ENCODE measurements at places on chromosomes 12 and 14.

DNA sequence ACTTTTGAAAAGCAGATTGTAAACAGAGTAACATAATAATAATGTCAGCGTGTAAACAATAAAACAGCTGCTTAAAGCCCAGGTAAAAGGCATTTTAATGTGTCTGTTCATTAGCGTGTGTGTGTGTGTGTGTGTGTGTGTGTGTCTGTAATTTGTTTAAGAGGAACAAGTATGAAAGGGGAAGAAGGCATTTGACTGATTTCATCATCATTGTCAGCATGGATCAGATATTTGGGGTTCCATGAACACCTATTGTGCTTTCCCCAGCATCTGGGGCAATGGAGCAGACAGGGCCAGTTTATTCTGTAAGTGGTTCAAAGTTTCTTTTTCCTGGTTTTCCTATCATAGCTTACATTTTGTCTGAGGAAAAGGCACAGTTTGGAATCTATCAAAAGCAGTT is 28.9 kb downstream of the SLC25A21 start:
- no peak for DNase-seq

DNA sequence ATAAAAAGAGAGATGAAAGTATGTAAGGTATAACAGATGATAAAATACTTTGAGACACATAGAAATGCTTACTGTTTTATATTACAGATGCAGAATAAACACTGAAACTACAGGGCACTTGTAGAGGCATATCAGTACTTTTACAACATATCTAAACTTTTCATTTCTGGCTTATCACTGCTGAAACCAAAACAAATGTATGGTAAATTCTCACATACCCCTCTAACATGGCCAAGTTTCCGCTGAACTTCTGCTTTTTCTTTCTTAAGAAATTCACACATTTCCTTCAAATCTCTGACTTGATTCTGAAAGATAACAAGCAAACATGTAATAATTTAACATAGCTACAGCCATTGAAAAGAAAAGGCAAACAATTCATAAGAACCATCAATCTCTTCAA is 33.3 kb upstream of the C12orf50 start:
- DNase-seq, result no peak

- DNase-seq, result peak; percentile 59
Observed at GRCh38 chr12:68613209-68613904, 2.7 kb downstream of the RAP1B start.

DNA sequence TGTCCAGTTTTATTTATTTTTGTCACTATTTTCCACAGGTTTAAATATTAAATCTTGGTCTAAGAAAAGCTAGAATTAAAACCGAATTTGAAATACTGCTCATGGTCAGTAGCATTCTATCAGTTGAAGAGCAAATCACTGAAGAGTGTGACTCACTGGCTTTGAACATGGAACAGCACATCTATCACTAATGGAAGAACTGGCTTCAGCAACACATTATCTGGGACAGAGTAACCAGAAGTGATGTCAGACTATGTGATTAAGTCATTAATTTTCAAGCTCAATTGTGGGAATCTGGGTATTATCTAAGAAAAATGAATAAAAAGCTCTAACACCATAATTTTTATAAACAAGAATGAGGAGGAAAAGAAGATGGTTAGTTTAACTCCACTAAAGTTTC is 527.5 kb downstream of the TMTC2 start:
- no peak for DNase-seq

GRCh38 chr12:113174461-113175384 is 10.6 kb downstream of the DDX54 start:
- peak; percentile 79 for DNase-seq

GRCh38 chr14:105315211-105315721 is 718 bp downstream of the PACS2 start:
- DNase-seq, result peak; percentile 60

DNA sequence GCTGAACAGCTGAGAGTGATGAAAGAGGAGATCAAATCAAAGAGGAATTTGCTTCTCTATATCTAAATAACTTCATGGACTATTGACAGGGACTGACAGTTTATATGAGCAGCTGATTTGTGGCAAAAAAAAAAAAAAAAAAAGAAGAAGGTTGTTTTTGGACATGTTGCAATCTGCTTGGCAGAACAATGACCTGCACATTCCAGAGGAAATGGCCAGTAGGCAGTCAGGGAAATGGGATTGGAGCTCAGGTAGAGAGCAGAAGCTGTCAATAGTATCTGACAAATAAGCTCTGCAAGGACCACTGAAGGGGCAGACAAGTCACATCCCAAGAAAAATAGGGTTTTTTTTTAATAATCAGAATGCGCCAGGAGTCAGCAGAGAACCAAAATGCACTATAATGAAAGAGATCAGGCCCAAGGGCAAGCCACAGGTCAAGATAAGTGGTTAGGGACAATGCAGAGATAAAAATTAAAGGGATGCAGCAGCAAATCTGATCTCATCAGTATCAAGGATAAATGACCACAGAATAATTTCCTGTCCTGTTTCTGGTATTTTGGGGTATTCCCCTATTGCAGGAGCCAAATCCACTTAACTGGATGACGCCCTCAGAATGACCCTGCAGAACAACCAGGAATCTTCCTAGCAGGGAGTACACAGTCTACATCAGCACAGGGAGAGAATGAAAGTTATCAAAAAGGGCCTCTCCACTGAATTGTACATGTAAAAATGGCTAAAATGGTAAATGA is 22.6 kb upstream of the DUSP16 start:
- DNase-seq, result no peak

- DNase-seq, result no peak
Observed at GRCh38 chr12:64125913-64126312, 96.2 kb downstream of the KICS2 start.

- peak; percentile 70 for DNase-seq
Observed at GRCh38 chr12:107092669-107093416, 506 bp downstream of the CRY1 start.

GRCh38 chr12:77225373-77225772 is 160.0 kb upstream of the E2F7 start:
- no peak for DNase-seq

DNA sequence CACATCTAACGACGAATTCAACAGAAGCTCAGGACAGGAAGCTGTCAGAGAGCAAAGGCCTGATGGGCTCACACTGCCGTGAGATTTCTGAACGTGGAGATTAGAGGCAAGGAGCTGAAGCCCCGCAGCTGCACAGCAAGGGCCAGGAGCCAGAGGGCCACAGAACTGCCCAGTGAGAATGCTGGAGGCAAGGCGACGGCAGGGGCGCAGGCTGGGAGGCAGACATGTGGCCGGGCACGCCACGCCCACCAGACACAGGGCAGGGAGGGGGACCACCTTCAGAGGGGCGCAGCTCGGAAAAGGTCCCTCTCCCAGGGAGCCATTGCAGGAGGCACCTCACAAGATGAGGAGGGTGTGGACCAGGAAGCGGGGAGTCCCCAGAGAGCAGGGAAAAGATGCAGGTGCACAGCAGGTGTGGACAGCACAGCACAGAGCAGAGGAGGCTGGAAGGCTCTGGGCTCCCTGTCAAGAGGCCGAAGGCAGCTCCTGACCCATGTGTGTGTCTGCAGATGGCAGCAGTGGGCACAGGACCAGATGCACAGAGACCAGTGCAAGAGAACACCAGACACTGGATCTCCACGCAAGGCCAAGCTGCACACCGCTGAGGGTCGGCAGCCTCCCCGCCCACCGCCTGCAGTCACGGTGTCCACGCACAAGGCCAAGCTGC is 23.0 kb downstream of the BTBD6 start:
- no peak for DNase-seq

- DNase-seq, result no peak
Observed at GRCh38 chr14:55747186-55747585, 167.2 kb downstream of the KTN1 start.

GRCh38 chr12:31582155-31582554 is 8.8 kb downstream of the DENND5B start:
- no peak for DNase-seq

DNA sequence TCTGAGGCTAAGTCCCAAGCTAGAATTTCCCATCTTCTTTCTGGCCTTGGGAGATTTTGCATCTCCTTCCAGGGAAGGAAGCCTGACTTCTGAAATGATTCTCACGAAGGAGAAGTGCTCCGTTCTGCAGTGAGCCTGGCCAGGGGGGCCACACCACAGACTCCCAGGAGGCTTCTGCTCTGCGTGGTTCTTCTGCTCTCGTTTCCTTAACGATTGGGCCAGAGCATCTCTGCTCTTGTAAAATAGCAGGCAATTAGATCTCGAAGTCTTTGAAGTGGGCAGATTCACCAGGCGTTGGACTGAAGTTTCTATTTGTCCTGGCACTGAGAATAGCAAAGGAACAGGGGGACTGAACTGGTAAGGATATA is 6.7 kb upstream of the BATF start:
- no peak for DNase-seq

DNA sequence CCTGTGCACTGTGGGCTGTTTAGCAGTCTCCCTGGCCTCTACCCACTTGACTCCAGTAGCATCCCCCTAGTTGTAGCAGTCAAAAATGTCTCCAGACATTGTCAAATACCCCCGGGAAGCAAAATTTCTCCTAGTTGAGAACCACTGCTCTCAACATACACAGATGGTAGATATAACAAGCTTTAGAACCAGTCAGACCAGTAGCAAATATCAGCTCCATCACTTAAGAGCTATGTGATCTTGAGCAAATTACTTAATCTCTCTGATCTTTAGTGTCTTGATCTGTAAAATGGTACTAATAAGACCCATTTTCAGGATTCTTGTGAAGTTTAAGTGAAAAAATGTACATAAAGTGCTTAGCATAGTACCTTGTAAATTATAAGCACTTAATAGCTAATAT is 96.2 kb downstream of the DUSP6 start:
- no peak for DNase-seq

- no peak for DNase-seq
Observed at GRCh38 chr12:89528434-89528833, 2.6 kb upstream of the POC1B start.

DNA sequence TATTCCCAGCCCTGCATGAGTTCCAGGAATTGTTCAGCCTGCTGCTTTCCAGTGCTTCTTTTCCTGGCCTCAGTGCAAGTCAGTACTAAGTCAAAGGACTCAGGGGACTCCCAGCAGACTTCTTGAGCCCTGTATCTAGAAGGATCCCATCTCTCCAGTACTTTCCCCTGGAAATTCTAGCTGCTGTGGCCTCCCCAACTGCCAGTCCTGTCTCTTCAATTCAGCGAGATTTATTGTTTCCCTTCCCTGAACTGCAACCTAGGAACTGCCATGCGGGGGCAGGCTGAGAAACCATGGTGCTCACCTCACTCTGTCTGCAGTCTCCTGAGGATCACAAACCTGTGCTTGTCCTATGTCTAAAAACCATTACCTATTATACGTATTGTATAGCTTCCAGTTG is 31.8 kb downstream of the ZNF605 start:
- no peak for DNase-seq

- no peak for DNase-seq
Observed at GRCh38 chr12:127041985-127042625, 1224.9 kb upstream of the TMEM132C start.

DNA sequence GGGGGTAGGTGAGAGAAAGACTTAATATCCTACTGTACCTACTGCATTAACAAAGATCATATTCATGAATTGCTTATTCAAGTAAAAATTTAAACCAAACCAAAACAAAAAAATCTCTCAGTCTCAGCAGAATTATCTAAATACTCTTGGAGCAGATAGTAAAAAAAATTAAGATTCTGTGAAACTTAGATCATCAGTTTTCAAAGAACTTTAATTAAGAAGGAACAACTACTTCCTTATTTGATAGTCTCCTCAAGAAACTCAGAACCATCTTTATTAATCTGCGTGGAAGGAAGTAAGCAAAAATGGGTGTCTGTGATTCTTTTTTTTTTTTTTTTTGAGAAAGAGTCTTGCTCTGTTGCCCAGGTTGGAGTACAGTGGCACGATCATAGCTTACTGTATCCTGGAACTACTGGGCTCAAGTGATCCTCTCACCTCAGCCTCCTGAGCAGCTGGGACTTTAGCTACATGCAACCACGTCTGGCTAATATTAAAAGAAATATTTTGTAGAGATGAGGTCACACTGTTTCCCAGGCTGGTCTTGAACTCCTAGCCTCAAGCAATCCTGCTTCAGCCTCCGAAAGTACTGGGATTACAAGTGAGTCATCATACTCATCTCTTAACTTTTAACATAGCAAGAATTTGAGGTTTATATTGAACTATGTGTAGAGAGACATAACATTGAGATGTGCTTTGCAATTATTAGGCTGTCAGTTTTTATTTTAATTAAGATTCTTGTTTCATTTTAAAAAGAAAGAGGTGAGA is 37.4 kb downstream of the GAS2L3 start:
- no peak for DNase-seq

- no peak for DNase-seq
Observed at GRCh38 chr12:28089338-28089737, 100.9 kb upstream of the CCDC91 start.

DNA sequence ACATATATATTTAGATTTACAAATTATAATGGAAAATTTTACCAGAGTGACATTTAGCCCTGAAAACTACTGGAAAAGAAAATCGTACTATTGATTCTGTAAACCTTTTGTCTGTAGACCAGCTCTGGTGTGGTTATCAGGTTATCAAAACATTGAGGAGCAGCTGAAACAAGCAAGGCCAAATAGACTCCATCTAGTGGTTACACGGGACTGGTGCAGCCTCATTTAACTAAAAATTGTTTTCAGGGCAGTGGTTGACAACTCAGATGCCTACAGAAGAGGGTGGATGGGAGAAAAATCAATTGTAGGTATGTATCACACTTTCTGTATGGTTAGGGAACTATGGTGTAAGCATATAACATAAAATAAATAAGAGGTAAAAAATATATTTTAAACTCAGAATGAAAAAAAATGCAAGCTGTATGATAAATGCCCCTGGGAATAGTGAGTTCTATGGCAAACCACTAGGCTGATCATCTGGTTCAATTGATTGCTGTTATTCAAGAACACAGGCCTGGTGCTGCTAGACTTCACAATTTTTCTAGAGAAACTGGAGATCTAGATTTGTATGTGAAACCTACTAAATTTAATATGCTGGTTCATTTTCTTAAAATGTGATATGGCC is 51.2 kb downstream of the ACSS3 start:
- no peak for DNase-seq

- DNase-seq, result no peak
Observed at GRCh38 chr12:96395236-96395635, 5.0 kb downstream of the CDK17 start.

- DNase-seq, result no peak
Observed at GRCh38 chr14:51431033-51431709, 191.1 kb downstream of the TMX1 start.

DNA sequence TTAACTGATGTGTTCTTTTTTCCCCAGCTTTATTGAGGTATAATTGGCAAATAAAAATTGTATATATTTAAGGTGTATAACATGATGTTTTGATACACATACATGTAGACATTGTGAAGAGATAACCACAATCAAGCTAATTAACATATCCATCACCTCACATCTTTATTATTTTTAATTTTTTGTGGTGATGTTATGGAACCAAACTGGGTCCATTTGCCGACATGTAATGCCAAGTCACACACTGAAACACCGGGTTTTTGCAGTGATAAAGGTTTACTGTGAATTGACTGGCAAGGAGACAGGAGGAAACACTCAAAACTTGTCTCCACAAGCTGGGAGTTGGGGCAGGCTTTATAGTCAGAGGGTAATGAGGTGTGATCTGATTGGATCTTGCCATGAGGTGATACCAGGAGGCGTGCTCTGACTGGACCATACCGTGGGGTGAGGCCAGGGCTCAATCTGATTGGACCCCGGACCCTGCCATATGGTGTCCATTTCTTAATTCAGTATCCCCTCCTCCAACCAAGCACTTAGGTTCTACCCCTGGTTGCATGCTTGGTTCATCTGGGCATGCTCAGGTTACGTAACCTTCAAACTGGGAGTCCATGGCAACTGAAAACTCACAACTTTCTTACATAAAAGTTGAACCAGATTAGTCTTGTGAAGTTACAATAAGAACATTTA is 11.8 kb upstream of the WSCD2 start:
- DNase-seq, result no peak

Measured in CD4-positive, alpha-beta T cell treated with Interleukin-21 for 1 hour (primary cell).